H1 (cell line): ENCODE measurements at places on chromosomes 4 and X. TPM values are rescaled to one million over a fixed set of nuclear protein-coding genes. Genes with fewer than 3 reads are reported as not detected.

DNA sequence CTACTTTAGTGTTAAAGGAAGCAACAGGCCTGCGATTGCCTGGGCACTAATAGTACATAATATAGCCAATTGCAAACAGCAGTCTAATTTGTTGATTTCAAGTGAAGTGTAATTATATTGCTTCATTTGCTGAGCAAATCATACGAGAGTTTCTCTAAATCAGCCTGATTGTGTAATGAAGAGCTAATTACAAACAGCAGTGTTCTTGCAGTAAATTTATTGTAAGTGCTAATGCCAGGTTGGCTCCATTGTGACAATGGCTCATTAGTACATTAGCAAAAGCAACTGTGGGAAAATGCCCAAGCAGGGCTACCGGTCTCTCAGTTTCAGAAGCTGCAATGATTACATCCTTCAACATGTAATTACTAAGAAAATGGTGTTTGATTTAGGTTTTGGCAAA is 591.5 kb downstream of the GALNTL6 start:
- no peak for DNase-seq
- H3K36me3 ChIP-seq = no peaks in the 10 kb centered on the region
- no peak overlapping the region for H3K4me3 ChIP-seq
- H3K27me3 ChIP-seq = no peaks in the 10 kb centered on the region
- no peaks in the 10 kb centered on the region for H3K4me1 ChIP-seq
- no peak overlapping the region for H3K27ac ChIP-seq

STK32B gene
- total RNA-seq = 2.5 and 2.6 TPM in 2 replicates

GPRASP3 gene
- total RNA-seq = 19.3 and 19.8 TPM in 2 replicates

LARP7 gene
- total RNA-seq = 38.3 and 40.1 TPM in 2 replicates

CPE gene
- 9.4 and 11.9 TPM in 2 replicates for total RNA-seq

DNA sequence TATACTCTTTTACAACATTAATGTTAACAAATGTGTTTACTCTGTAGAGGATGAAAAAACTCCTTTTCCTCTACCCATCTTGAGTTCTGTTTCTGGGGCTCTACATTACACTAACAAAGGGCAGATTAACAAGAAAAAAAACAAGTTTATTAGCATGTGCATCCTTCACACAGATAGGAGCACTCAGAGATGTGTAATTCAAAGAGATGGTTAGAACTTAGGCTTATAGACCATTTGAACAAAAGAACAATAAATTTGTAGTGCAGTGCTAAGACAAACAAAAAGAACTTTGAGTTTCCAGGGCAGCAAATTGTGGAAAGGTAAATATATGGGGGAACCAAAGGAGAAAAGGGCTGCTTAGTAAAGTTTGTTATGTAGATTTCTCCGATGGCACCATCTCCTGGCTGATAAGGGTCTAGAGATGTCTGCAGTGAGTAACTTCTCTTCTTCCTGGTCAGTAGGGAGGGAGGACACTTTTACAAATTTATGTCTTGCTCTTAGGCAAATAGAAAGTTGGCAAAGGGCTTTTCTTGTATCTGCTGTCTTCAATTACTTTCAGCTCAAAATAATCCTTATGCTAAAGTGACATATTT is 1249.9 kb upstream of the TENM3 start:
- H3K27me3 ChIP-seq = no peaks in the 10 kb centered on the region
- H3K36me3 ChIP-seq = no peaks in the 10 kb centered on the region
- H3K27ac ChIP-seq = no peak overlapping the region
- no peak for DNase-seq
- H3K4me3 ChIP-seq = no peak overlapping the region

DNA sequence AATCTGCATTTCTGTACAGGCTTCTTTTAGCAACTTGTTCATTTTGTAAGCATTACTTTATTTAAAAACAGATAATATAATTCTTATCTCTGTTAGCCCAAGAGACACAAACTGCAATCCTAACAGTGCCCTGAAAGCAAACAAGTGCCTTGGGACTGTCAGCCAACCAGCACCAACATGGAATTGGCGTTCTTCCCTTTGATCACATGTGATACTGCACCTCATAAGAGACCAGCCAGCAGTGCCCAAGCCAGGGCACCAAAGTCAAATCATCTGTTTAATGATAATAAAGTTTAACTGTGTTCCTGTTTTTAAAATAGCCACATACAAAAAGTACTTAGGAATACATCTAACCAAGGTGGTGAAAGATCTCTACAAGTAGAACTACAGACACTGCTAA is 223.2 kb downstream of the PRDM5 start:
- no peaks in the 10 kb centered on the region for H3K27me3 ChIP-seq
- DNase-seq = no peak
- no peaks in the 10 kb centered on the region for H3K4me1 ChIP-seq
- H3K4me3 ChIP-seq = no peak overlapping the region
- no peaks in the 10 kb centered on the region; the same call in 1 of the 2 replicates for H3K36me3 ChIP-seq
- H3K27ac ChIP-seq = no peak overlapping the region

GRCh38 chrX:80812176-80812575 is 2.5 kb upstream of the BRWD3 start:
- no peak for DNase-seq
- 0 out of 2 replicates have a peak, but pooled peaks cover 3% of the 10 kb centered on the region for H3K4me1 ChIP-seq
- no peak overlapping the region for H3K4me3 ChIP-seq
- H3K27me3 ChIP-seq = no peaks in the 10 kb centered on the region

GRCh38 chr4:8705161-8706145 is 112.9 kb downstream of the CPZ start:
- H3K4me3 ChIP-seq = no peak overlapping the region
- H3K4me1 ChIP-seq = peaks cover 2% of the 10 kb centered on the region
- no peaks in the 10 kb centered on the region for H3K27me3 ChIP-seq
- H3K27ac ChIP-seq = no peak overlapping the region
- H3K36me3 ChIP-seq = no peaks in the 10 kb centered on the region
